ENCODE measurements at places on chromosomes 5 and 9. TPM values are rescaled to one million over a fixed set of nuclear protein-coding genes. Genes with fewer than 3 reads are reported as not detected.

The PCDHB7 gene
- 3.2 TPM for polyA plus RNA-seq

DNA sequence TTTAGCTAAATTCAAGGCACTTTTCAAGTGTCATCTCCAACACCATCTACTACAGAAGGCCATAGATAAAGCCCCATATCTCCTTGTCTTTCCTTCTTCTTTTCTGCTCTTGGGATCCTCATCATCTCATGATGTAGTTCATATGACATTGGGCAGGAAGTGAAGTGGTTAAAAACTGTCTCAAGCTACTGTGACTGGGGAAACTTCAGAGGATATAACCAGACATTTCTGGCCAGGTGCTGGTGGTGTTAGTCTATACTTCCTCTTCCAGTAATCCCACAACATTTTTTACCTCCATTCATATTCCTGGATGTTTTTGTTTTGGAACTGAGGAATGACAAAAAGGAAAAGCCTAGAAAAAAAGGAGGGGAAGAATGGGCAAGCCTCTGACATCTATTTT lies 188.7 kb downstream of the LURAP1L start:
- no peak for DNase-seq

- DNase-seq = no peak
Measured at GRCh38 chr5:17398431-17398830, 99.6 kb upstream of the TAF11L2 start.

GRCh38 chr9:131545786-131546335 lies 538 bp downstream of the PRRT1B start:
- DNase-seq = no peak

DNA sequence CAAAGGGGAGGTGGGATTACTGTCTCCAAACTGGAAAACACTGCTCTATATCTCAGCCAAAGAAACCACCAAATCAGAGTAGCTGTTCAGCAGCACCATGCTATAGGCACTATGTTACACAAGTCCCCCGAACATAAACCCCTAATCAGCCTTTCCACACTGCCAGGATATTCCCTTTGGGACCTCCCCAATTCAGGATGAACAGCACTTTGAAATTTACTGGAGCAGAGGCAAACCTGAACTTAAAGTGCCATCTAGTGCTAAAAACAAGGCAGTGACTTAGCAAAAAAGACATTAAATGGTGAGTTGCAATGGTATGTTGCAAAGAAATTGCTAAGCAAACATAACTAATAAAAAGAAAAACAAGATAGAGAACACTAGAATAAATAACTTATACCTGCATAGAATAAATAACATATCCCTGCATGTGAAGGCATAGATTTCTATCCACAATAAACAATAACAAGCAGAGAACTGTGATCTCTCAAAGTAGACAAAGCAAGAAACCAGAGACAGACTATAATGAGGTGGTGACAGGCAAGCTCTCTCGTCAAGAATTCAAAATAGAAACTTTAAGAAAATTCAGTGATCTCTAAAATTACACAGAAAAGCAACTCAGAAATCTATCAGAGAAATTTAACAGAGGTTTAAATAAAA lies 584.4 kb upstream of the ACO1 start:
- DNase-seq = peak; percentile 5

GRCh38 chr9:93431539-93432105 lies 19.9 kb upstream of the FAM120A start:
- no peak for DNase-seq

GRCh38 chr5:37849641-37850040 lies 9.8 kb upstream of the GDNF start:
- no peak for DNase-seq

The PCDHGA2 gene
- polyA plus RNA-seq = 2.1 TPM

- no peak for DNase-seq
Measured at GRCh38 chr9:134288746-134289145, 37.5 kb upstream of the RXRA start.

DNA sequence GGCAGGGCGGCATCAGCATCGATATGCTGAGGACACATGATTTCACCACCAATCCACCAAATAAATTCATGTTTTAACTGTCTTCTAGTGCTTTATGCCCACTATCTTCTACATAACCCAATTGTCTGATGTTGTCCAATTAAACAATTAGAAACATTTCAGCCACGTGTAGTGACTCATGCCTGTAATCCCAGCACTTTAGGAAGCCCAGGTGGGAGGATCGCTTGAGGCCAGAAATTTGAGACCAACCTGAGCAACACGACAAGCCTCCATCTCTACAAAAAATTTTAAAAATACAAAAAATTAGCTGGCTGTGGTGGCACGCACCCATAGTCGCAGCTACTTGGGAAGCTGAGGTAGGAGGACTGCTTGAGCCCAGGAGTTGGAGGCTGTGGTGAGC lies 128.1 kb downstream of the MYO10 start:
- DNase-seq = no peak

GRCh38 chr5:21184581-21184980 lies 1196.6 kb upstream of the CDH18 start:
- no peak for DNase-seq

- no peak for DNase-seq
Measured at GRCh38 chr5:156529892-156530291, 202.9 kb downstream of the SGCD start.

- DNase-seq = no peak
Measured at GRCh38 chr5:179978792-179979191, 71.1 kb upstream of the TBC1D9B start.

- DNase-seq = no peak
Measured at GRCh38 chr5:102737805-102738469, 17.2 kb upstream of the PAM start.

DNA sequence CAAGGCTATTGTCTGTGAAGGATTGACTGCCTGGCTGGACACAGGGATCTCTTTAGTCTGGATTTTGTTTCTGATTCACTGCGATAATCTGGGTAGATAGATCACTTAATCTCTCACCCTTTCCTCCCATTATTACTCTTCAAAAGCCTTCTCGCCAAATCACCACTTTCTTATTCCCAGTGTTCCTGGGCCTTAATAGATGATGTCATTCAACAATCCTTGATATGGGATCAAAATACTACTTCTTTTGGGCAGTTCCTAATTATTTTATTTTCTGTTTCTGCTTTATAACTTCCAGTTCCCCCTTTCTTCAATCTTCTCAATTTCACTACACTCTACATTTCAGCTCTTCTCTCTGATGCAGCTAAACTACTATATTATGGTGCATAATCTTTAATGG lies 6.8 kb upstream of the CRHBP start:
- DNase-seq = no peak
